ENCODE measurements at places on chromosomes 12 and 14.

DNA sequence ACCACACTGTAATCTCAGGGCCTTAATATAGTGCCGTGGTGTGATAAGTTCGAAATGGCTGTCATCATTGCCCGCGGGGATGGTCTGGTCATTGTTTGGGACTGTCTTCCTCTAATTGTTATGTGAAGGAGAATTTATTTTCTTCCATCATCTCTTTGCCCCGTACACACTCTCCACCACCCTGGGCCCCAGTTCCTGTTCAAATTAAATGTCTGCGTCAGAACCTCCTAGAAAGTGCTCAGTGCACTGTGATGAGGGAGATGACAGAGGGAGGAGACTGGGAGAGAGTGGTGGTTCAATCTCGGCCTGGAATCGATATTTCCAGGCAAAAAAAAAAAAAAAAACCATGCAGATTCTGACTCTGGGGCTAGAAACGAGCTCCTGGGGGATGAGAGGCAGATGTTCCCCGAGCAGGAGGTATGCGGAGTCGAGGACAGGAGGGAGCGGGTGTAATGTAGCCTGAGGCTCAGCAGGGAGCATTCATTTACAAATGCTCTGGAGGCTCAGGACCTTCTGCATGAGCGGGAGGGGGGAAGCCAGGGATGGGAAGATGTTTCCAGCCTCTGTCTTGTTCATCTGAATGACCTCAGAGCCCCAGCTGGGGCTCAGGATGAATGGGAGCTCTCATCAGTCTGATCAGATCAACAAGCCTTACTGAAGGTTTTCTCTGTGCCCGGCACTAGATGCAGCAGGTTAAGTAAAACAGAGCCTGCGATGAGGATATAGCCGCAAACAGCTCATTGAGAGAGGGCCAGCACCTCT is 219.5 kb downstream of the TBX5 start:
- no peak for DNase-seq

- DNase-seq, result no peak
Observed at GRCh38 chr14:104428333-104428851, 151.2 kb upstream of the C14orf180 start.

DNA sequence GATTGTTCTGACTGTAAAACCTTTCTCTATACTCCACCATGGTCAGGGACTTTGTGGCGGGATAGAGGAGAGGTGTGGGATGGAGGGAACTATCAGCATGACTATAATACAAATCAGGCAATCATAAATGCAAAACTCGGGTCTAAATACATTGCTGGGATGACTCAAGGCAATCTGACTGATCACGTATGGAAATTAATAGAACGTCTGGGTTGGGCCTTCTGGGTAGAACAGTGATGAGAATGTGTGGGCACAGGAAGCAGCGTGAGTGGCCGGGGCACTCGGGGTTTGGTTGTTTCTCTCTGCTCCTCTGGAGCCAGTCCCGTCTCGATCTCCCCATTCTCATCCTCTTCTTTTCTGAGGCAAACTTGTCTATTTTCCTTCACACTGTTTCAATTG is 485.8 kb downstream of the VRK1 start:
- no peak for DNase-seq

- DNase-seq, result no peak
Observed at GRCh38 chr12:70241845-70242244, 1.4 kb upstream of the CNOT2 start.

DNA sequence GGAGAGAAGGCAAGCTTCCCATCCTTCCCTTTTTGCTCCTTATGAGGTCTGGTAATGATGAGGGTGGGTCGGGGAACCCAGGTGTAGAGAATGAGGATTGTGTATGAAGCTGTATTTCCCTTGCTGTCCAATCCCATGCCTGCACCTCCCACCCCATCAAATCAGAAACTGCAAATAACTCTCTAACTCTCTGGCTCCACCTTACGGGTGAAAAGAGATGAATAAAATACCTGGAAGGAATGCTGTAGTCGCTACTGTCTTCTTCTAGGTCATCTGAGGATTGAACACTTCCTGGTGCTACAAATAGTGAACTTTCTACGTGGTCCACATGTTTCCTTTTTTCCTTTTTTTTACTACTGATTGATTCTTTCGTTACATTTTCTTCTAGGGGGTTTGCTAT is 38.9 kb upstream of the DICER1 start:
- DNase-seq, result no peak

GRCh38 chr12:11651785-11652184 is 2.3 kb downstream of the ETV6 start:
- no peak for DNase-seq

GRCh38 chr12:132658149-132658894 is 28.8 kb downstream of the POLE start:
- DNase-seq, result no peak

DNA sequence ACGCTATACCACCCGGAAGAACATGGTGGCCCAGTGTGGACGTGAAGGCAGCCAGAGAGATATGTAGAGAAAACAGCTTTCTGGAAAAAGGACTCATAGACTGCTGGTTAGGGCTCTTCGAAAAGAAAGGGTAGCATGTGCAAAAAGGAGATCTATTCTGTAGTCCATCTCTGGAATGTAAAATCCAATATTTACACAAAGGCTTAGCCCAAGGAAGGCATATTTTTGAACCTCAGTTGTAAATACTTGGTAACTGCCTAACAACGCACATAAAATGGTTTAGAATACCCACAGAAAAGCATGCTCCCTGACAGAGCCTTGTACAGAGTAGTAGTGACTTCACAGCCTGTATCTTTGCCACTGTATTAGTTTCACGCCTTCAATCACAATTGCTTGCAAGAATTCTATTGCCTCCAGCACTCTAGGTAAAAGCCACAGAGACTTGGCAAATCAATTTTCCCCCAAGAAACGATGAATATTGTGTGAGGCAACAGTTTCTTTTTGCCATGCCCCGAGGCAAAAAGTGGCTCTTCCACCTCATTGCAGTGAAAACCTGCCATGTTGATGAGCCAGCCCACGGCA is 59.2 kb downstream of the TRIM9 start:
- no peak for DNase-seq

- DNase-seq, result no peak
Observed at GRCh38 chr12:3251067-3251466, 173.9 kb downstream of the TSPAN9 start.

DNA sequence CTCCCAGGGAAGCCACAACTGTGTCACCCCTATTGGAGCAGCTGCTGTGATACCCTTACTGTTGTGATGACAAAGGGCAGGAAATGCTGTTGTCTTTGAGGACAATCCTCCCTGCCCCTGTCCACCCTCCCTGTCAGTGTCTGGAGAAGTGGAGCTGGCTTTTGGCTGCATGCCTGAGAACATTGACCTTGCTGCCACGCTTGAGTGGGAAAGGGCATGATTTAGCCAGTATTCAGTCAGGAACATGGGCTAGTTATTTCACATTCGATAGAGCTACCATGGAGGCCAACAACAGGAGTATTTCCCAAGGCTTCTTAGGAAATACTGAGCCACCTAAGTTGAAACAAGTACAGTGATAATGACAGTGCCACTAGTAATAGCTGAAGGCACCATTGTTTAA is 59.4 kb downstream of the MYRFL start:
- DNase-seq, result no peak

- no peak for DNase-seq
Observed at GRCh38 chr12:28367326-28367725, 177.1 kb downstream of the CCDC91 start.

DNA sequence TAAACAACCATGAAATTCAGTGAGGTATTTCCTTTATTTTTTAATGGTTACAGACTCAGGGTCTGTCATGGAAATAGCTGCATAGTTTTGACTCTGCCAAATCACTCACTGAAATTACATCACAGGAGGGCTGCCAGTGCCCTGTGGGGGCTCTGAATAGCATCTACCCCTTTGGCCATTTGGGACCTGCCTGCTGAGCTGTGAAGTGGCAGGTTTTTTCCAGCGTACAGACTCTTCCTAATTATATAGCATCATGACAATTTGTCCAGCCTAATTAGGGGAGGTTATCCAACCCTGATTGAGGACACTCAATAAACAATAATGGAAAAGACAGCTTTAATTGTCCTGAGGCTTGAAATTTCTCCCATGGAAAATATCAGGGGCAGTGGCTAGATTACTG is 1.8 kb upstream of the COCH start:
- no peak for DNase-seq

DNA sequence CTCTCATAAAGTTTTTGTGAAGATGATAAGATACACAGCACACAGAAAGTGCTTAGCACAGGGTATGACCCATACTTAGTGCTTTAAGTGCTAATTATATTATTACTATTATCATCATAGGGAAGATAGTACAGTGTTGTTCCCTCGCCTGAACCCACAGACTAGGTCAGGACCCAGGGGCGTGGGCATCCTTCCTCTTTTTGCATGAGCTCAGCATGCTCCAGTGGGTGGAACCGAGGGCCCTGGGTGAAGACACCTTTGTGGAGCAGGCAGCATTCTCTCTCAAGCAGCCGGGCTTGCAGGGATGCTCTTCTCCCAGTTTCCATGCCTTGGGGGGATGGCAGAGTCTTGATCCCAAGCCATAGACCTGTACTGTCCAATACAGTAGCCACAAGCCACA is 34.8 kb downstream of the CRACR2A start:
- no peak for DNase-seq

DNA sequence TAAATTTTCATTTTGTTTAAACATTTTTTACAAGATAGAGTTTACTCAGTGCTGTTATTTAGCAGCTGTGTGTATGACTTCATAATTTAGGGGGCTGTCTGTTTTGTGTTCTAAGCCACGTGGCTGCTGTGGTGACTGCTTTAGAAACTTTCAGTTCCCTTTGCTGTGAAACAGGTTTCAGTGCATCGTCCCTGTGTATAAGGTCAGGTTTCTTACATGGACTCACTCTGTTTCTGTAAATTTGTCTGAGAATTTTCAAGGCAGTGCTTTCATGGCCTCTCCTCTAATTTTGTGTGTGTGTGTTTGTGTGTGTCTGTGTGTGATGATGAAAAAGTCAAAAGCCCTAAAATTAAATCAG is 32.4 kb downstream of the BICD1 start:
- DNase-seq, result peak; percentile 51

GRCh38 chr14:56795284-56795622 is 15.0 kb downstream of the OTX2 start:
- DNase-seq, result no peak

GRCh38 chr14:61064856-61065255 is 83.8 kb downstream of the SLC38A6 start:
- DNase-seq, result no peak

DNA sequence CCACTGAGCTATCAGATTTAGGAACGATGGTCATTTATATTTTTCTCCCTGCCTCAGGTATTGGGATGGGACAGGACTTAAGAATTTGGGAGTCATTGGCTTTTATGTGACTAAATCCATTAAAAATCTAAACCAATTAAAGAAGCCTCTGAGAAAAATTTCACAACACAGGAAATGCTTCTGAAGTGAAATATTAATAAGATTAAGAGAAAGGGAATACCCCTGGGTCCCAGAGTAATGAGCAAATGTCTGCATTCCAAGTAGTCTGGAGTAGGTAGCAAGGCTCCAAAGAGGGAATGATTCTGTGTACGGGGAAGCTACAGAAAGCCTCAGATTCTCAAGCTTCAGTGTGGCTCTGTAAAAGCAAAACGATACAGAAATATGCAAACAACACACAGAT is 707 bp upstream of the MED6 start:
- DNase-seq, result no peak

DNA sequence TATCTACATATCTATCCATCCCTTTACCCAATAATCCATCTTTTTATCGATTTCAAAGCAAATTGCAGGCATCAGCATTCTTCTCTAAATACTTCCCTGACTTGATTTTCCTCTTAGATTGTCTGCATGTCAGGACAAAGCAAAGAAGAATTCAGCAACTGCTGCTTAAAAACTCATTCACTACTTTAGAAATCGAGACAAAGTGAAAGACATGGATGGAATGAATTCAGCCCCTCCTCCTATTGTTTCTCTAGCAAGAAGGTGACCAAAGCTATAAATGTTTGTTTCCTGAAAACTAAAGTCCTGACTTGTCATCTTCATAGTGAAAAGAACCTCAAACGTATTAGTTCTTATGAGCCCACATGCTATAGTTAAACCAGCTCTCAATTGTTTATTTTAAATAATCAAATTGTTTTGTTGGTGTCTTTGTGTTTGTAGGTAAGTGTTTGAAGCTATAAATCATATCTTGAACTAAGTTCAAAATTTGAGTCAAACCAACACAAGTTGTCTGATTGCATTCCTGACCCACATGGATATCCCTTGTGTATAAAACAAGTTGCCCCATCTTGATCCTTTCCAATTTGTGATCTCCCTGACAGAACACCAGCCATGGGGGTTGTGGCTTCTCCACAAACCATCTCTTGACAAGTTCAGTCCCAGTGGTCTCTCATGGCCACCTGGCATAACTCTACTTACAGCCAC is 58.6 kb upstream of the ARHGAP5 start:
- DNase-seq, result no peak

DNA sequence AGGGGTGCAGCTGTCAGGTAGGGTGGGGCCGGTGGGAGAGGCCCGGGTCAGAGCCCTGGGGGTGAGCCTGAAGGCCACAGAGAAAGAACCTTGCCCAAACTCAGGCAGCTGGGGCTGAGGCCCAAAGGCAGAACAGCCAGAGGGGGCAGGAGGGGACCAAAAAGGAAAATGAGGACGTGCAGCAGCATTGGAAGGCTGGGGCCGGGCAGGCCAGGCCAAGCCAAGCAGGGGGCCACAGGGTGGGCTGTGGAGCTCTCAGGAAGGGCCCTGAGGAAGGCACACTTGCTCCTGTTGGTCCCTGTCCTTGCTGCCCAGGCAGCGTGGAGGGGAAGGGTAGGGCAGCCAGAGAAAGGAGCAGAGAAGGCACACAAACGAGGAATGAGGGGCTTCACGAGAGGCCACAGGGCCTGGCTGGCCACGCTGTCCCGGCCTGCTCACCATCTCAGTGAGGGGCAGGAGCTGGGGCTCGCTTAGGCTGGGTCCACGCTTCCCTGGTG is 10.5 kb downstream of the MMP14 start:
- DNase-seq, result no peak

- DNase-seq, result no peak
Observed at GRCh38 chr12:108175310-108175709, 46.2 kb downstream of the WSCD2 start.

DNA sequence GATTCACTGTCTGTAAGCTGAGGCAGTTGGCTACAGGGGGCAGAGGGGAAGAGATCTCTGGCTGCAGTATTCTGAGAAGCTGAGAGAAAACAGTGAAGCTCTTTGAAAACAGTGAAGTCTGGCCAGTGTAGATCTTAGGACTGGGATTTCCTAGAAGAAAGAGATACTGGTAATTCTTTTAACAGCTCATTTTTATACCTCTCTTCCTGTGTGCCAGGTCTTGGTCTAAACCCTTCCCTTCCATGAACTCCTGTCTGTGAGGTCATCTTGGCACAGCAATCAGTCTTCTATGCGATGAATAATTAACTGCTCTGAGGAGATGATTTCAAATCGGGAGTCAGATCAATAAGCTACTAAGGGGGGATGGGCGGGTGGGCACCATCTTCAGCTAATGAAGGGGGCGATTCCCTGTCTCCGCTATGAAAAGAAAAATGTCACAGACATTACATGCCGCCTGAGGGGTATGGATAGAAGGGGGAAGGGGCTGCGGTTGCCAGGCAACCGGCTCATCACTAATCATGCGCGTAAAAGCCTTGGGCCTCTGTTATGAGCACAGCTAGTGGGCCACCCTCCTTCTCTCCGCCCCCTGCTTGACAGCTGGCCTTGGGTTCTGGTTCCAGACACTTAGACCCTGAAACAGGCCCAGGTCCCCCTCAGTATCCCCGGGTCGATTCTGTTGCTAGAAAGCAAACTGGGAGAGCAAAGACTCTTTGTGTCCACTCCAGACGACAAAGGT is 75.3 kb upstream of the CEP83 start:
- DNase-seq, result no peak

GRCh38 chr14:87830443-87831096 is 162.4 kb downstream of the GALC start:
- no peak for DNase-seq
